Activated T-cell treated with anti-CD3 and anti-CD28 coated beads, Interleukin-2, amount 50 U/mL, for 24 hours (primary cell): ENCODE measurements at places on chromosomes 6 and 20.

GRCh38 chr6:149314325-149314905 lies 3.1 kb upstream of the TAB2 start:
- no peak for DNase-seq

DNA sequence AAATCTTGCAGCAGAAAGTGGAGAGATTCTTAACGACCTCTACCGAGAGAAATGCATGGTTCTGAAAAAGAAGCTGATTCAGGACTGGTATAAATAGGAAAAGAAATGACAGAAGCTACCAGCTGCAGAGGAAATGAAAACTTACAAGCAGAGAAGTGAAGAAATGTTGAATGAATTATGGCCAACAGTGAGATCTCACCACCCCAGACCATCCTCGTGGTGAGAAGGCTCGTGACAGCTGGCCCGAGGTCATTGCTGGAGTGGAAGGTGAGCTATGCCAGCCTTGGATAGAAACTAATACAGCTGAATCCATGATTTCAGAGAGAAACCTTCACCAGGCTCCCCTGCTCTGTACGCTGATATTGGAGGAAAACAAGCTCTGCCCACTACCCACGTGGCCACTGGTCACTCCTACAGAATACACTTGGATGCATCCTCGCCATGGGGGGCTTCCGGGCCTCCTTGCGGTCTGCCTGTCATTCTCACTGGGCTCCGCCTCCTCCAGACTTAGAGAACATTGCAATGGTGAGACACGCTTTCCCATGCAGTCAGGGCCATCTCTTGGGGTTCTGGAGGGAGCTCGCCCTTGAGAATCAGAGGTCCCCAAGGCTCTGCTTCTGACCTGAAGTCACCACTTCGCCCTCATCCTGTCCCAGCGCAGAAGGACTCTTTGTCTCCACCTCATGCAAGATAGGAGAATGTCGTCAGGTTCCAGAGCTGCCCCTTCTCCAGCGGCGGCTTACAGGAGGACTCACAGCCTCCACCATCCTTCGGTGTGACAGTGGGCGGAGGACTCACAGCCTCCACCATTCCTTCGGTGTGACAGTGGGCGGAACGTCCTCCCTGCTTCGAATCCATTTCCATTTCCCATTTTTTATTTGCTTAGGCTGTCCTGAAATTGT lies 10.6 kb upstream of the TUBB2B start:
- DNase-seq, result no peak

GRCh38 chr6:12311106-12311505 lies 20.9 kb downstream of the EDN1 start:
- no peak for DNase-seq

- DNase-seq, result no peak
Measured at GRCh38 chr6:32436995-32437836, 2.5 kb upstream of the HLA-DRA start.

- no peak for DNase-seq
Measured at GRCh38 chr20:46268131-46268614, 40.1 kb downstream of the CDH22 start.

GRCh38 chr6:72824833-72825232 lies 203.0 kb downstream of the KCNQ5 start:
- no peak for DNase-seq

DNA sequence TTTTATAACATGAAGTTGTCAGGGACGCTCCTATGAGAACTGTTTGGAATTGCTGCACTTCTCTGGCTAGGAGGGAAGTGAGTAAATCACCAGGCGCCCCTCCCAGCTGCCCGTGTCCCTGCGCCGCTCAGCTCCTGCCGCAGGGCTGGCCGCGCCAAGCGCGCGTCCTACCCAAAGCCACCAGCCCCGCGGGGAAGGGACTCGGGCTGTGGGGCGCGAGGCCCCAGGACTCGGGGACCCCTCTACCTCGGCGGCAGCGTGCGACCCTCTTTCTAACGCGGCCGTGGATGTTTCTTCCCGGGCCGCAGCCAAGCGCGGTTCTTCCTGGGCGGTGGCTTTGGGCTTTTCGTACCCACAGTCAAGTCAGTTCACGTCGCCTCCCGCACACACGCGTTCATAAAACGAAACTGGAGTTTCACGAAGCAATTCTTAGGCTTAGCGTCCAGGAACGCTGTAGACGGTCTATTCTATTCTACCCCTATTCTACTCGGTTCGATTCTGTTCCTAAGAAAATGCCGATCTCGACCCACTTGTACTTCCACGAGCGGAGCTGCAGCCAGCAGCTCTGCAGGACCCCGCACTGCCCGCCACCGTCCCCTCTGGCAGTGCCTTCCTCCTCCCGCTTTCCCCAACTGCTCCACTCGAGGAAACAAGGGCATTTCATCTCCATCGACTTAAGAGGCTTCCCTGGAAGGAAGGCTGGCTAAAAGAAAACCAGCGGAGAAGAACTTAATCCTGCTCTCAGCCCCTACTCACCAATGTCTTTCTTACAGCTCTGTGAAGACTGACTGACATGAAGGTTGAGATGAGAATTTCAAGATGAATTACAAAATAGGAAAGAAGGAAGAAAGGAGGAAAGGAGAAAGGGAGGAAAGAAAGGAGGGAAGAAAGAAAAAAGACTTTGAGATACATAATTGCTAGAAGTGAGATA lies 15.4 kb downstream of the FOXC1 start:
- DNase-seq, result no peak

- DNase-seq, result no peak
Measured at GRCh38 chr6:157233686-157234085, 89.6 kb downstream of the TMEM242 start.

- DNase-seq, result no peak
Measured at GRCh38 chr6:113432521-113433334, 424.4 kb upstream of the MARCKS start.

GRCh38 chr20:10856237-10857015 lies 182.6 kb upstream of the JAG1 start:
- DNase-seq, result no peak
